T1000 (cell line): ENCODE measurements at places on chromosomes 6 and 20.

DNA sequence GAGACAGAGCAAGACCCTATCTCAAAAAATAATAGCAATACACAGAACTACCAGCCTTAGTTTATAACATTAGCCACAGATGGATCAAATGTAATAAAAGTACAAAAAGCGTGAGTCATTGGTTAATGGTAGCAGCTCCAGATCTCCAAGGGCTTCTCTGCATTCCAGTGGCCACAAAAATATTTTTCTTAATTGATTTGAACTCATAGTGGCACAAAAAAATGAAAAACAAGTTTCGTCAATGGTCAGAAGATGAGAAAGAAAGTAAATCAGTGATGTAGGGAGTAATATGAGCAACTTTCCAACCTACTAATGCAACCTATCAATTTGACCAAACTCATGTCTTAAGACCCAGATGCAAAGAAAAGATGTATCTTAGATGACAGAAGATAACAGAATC is 79.6 kb downstream of the CEP57L1 start:
- DNase-seq = no peak

- no peak for DNase-seq
Observed at GRCh38 chr20:5488823-5489222, 172.1 kb upstream of the PROKR2 start.

- DNase-seq = no peak
Observed at GRCh38 chr6:28789553-28790083, 134.2 kb downstream of the TRIM27 start.

DNA sequence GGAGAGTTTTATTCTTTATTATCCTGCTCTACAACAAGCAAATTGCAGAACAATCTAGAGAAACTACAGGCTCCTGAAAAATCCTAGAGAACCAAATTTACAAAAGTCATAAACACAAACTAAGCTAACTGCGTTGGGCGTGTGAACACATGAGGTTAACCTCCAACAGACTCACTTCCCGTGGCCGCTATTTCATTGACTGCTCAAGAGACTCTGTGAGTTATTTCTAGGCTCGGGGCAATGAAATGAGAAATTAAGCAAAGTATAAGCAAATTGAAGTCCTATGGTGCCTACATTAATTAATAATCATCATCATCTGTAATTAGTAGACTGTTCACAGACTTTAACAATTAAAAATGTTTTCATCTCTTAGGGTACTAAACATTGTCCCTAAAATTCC is 100.0 kb downstream of the MBOAT1 start:
- no peak for DNase-seq

DNA sequence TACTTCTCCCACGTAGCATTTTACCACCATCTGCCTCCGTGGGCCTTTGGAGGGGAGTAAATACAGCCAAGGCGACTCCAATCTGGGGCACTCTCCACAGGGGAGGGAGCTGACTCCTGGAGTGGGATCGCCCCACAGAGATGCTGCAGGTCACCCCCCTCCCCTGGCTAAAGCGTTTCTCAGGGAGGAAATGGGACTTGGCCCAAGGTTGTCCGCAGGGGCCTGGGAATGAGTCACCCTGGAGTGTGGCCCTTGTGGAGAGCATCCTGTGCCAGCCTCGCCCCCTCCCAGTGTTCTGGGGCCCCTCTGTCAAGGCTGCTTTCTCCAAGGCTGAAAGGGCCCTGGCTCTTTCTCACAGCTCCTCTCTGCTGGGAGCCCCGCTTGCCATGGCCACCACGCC is 84.5 kb upstream of the QKI start:
- no peak for DNase-seq

DNA sequence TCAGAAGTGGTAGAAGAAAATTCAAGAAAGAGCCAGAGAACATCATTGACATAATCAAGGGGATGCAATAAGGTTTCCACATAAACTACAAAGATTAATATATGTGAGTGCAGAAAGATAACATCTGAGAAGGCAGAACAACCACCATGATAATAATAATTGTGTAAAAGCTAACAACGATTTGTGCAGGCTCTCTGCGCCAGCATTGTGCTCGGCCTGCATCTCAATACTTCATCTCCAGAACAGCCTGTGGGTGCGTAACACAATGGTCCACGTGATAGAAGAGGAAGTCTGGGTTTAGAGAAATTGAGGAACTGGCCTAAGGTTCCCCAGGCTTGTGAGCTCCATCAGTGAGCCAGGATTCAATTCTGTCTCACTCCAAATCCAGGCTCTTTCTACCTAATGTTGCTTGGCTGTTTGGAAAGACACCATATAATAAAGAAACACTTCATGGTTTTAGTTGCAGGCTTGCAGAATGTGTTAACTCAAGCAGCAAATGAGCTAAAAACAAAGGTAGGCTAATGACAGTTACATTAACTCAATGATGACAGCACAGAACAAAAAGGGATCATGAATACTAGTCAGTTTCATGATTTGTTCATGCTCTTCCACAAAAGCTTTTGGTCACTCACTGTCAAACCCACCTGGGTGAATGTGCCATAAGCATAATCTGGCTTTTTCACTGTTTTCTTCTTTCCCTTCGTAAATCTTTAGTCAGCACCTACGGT is 71.2 kb downstream of the LY86 start:
- DNase-seq = no peak

DNA sequence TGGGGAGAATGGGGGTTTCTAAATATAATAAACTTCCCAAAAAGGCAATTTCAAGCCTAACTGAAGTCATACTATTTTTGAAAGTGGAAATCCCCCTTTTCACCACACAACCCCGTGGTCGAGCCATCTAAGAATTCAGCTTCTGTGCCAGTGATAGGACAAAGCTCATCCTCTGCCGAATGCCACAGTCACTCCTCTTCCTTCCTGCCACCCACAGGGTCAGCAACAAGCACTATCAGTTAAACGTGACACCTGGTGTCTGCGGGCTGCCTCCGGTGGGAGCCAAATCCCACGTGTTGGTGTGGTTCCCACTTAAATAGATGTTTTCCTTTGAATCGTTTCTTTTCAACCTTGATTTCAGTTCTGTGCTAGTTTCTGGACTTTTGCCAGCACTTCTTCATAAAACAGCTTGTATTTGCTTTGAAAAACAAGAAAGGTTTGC is 60.7 kb downstream of the TNFAIP3 start:
- DNase-seq = no peak

- DNase-seq = no peak
Observed at GRCh38 chr20:46406986-46407670, 713 bp upstream of the ELMO2 start.

- no peak for DNase-seq
Observed at GRCh38 chr6:92538275-92538674, 881.1 kb downstream of the EPHA7 start.

- DNase-seq = no peak
Observed at GRCh38 chr20:24587384-24588046, 118.1 kb downstream of the SYNDIG1 start.

DNA sequence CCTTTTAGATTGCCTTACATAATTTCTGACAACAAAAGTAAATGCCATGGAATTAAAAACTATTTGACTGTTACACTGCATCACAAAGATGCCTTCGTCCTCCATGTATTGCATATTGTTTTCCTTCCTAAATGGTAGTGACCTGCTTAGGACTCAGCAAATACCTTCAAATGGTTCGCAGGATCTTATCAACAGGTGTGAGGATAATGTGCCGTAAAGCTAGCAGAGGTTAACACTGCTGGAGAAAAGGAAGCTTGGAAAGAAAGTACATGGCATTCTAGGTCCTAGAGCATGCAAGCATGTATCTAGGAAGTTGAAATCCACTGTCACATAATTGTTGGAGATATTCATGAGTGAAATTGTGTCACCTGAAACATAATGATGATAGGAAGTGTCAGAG is 5.5 kb downstream of the CLVS2 start:
- DNase-seq = no peak

GRCh38 chr20:3509064-3509463 is 38.2 kb downstream of the ATRN start:
- DNase-seq = no peak

- no peak for DNase-seq
Observed at GRCh38 chr20:43981540-43981939, 66.9 kb downstream of the TOX2 start.

GRCh38 chr20:11496380-11496779 is 421.3 kb upstream of the BTBD3 start:
- no peak for DNase-seq

DNA sequence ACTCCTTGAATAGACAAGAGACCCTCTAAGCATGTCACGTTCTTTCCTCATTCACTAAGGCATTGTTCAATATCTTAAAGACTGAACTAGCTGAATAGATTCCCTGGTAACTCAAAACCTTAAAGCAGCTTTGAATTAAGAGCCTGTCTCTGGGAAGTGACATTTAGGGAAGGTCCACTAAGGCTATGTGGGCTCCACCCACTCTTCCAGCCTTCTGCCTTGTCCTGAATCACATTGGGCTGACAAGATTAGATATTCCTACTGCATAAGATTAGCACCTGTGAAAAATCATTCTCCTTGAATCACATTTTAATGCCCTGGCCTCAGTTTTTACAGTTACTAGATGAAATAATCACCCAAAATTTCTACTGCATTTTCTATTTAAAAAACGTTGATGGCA is 36.3 kb downstream of the CLIC5 start:
- DNase-seq = no peak

GRCh38 chr6:77487808-77488425 is 24.6 kb upstream of the HTR1B start:
- no peak for DNase-seq

- no peak for DNase-seq
Observed at GRCh38 chr6:4661391-4661790, 114.8 kb upstream of the CDYL start.

GRCh38 chr6:47047097-47047478 is 5.0 kb upstream of the ADGRF1 start:
- DNase-seq = no peak

DNA sequence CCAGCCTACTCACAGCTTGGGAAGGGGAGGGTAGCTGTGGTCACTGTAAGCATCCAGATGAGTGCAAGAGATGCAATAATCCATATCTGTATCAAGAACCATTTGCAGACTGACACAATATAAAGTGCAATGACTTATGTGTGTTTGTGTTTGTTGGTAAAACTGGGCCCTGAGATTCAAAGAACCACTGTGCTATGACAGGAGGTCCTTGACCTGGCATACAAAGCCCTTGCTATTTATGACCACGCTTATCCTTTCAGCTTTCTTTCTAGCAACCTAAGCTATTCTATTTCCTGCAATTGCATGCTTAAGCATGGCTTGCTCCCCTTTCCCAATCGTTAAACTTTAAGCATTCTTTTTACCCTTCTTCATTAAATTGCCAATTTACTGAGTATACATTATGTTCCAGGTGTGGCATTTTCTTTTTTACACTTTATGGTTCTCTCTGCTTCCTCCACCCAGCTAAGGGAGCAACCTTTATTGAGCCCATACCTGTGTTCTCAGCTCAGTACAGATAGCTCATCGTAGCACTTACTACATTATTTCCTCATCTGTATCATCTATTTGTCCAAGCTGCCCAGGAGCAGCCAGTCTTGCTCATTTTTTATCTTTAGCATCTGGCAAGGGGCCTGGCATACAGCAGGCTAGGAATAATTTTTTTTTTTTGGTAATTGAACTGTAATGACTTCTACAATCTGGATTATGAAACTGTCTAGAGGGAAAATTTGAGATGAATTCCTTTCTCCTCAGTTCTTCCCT is 3.5 kb downstream of the MCUR1 start:
- no peak for DNase-seq

- no peak for DNase-seq
Observed at GRCh38 chr6:89589297-89590025, 49.1 kb downstream of the LYRM2 start.

DNA sequence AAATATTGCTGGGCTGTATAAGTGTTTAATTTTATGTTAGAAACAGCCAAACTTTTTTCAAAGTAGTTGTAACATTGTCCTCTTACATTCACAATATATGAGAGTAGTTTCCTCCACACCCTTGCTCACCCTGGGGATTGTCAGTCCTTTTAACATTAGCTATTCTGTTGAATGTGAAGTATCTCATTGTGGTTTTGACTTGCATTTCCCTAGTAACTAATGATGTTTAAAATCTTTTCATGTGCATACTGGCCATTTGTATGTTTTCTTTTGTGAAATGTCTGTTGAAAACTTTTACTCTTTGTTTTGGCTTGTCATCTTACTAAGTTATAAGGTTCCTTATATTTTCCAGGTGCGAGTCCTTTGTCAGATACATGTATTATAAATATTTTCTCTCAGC is 32.9 kb downstream of the TRIM38 start:
- no peak for DNase-seq

DNA sequence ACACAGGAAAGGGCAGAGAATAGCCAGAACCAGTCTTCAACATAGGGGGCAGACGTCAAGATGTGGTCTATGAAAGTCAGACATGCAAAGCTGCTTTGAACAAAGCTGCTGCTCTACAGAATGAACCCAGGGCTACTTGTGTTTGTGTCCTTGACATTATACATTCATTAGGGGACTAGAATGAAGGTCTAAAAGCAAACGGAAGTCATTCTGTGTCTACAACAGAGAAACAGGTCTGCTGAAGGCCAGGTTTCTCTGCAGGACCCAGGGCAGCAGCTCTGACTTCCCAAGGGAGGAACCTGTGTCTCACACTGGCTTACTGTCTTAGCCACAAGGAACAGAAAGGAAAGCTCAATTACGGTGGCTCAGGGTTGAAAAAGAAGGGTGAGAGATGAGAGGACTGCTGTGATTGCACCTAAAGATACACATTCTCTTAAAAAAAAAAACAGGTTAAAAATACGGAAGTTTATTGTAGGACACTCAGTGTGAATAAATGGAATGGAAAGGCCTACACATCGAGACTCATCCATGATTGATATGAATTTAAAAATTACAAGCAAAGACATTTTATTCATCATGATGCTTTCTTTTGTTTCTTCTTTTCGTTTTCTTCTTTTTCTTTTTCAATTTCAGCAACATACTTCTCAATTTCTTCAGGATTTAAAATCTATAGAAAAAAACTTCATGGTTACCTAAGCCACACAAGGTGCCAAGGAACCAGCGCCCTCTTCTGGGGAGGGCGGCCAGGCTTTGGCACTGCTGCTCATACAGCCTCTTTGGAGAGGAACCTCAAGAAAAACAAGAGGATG is 6.7 kb downstream of the PSMA7 start:
- DNase-seq = no peak

- DNase-seq = no peak
Observed at GRCh38 chr20:23195636-23196035, 109.5 kb upstream of the CD93 start.

GRCh38 chr6:111201764-111202163 is 114.5 kb downstream of the SLC16A10 start:
- no peak for DNase-seq
